D341Med (cell line): ENCODE measurements at places on chromosomes 1 and 21.

GRCh38 chr21:38683222-38683621, 122.5 kb upstream of the ETS2 start:
- no peak for DNase-seq

GRCh38 chr1:94463765-94464330, 45.7 kb downstream of the ABCD3 start:
- peak; percentile 42 for DNase-seq

GRCh38 chr21:33286600-33287456, 20.7 kb downstream of the IL10RB start:
- no peak for DNase-seq

GRCh38 chr1:7616953-7617352, 154.1 kb upstream of the VAMP3 start:
- DNase-seq: no peak

- DNase-seq: no peak
Measured at GRCh38 chr1:33626801-33627200, 154.4 kb downstream of the ZSCAN20 start.

- no peak for DNase-seq
Measured at GRCh38 chr1:180842491-180843275, 70.0 kb upstream of the KIAA1614 start.

GRCh38 chr1:180961622-180962021, 48.9 kb downstream of the KIAA1614 start:
- no peak for DNase-seq

- no peak for DNase-seq
Measured at GRCh38 chr1:173430677-173431303, 46.3 kb upstream of the PRDX6 start.

DNA sequence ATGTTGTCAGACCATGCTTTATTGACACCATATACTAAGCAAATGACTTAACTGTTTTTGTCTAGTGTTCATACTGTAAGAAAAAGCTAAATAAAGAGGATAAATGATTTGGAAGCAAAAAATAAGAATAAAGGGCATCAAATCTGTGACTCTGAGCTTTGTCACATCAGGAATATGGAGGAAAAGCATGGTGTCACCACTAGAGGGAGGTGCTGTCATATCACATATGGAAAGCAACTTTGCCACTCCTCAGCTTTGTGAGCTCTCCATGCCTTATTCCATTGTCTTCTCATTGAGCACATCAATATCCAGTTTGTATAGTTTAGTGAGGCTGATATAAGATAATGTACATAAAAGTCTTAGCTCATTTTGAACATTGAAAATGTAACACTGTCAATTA, 20.8 kb upstream of the GBP1 start:
- DNase-seq: no peak

GRCh38 chr1:47637111-47637685, 199.4 kb downstream of the FOXD2 start:
- DNase-seq: no peak

GRCh38 chr1:11930571-11931445, 3.7 kb upstream of the PLOD1 start:
- DNase-seq: peak; percentile 48

- DNase-seq: peak; percentile 94
Measured at GRCh38 chr1:154324669-154325582, at the start of gene ATP8B2. ATP8B2 (plus strand) TSS chr1:154325525; CDS start chr1:154328142, 2,617 bp downstream.

DNA sequence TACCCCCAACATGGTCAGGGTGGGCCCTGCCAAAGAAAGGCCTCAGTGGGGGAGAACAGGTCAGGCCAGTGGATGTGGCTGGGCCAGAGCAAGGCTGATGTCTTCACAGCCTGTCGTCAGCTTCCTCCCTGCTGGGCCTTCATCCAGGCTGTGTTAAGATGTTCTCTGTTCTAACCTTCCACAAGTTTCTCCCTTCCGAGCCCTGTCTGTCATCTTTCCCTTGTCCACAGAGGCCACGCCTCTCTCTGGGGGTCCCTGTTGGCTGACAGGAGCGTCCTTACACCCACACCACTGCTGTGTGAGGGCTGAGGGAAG, 36.2 kb downstream of the SIM2 start:
- DNase-seq: no peak

- no peak for DNase-seq
Measured at GRCh38 chr1:53321366-53321765, 6.5 kb downstream of the LRP8 start.

- DNase-seq: no peak
Measured at GRCh38 chr1:145845144-145845513, 301 bp upstream of the NUDT17 start.

GRCh38 chr1:78577257-78578100, 42.8 kb upstream of the IFI44L start:
- no peak for DNase-seq

DNA sequence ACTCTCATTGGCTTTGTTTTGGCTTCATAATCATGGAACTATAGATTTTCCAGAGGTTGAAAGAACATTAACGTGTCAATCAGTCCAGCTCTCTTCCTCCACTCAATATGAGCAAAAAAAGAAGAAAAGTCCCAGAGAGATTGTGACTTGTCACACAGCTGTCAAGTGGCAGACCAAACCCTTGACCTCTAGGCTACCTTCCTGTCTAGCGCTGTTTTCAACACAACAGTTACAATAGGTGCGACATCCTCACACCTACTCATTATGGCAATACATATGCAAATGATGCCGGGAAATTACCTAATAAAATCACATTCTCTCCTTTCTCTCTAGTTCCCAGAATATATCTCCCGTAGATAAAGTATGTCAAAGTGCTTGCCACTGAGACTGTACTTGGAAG, 1.1 kb downstream of the WARS2 start:
- DNase-seq: no peak

- no peak for DNase-seq
Measured at GRCh38 chr1:207172321-207172720, 68.3 kb downstream of the C4BPA start.

GRCh38 chr1:198197285-198197684, 40.5 kb downstream of the NEK7 start:
- DNase-seq: no peak

DNA sequence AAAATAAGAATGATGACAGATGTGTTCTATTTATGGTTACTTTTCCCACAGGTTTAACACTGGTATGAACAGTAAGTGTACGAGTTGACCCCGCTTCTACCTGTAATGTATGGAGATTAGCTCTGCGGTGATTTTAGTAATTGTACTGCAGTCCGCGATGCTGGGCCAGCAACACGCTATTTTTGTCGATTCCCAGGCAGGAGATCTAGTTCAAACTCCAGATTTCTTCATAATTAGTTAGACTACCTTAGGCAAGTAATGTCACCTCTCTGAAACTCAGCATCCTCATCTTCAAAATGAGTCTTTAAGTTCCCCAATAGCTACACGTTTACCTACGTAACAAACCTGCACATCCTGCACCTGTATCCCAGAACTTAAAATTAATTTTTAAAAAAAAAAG, 21.5 kb downstream of the TP53BP2 start:
- no peak for DNase-seq

DNA sequence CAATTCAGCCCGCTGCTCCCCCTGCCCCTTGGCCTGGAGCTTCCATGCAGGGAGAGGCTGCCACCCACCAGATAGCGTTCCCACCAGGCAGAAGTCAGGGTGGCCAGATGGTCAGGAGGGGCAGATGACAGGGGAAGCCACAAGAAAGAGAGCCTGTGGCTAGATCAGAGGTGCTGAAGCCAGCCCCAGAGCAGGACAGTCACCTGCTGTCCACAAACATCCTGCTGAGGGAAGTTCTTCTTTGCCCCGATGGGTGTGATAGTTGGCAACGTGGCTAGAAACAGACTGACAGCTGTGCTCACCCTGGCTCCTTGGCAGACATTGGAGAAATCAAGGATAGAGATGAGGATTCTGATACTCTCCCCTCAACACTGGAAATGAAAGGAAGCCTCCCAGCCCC, 27.2 kb upstream of the SRP9 start:
- DNase-seq: no peak

DNA sequence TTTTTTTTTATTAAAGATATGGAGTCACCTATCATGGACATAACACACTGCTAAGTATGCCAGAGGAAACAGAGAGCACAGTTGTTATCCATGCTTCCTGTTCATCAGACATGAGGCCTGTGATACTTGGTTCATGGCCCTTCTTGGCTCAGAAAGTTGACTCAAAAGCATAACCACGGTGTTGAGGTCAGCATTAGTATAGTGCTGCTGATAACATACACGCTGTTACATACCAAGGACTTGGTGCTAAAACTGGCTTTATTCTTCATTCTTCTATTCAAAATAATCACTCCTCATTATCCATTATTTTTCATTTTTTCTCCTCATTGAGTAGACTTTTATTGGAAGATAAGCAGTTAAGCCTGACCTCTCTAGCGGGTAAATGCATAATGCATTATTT, 464.1 kb downstream of the ADGRL2 start:
- DNase-seq: no peak

DNA sequence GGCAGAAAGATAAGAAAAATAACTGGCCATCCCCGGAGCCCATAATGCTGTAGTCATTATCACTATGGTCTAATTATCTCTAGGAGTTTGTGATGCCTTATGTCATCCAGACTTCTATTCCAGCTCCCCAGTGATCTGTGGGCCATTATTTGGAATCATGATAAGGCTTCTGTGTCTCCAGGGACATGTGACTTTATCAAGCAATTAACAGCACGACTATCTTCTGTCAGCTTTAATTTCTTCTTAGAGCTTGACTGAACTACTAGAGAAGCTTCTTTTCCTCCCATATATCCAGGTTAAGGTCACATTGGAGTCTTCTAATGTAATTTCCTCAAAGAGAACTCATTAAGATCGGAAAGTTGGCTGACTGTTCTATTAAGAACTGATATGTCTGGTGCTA, 100.4 kb downstream of the LHX8 start:
- DNase-seq: peak; percentile 12

GRCh38 chr1:77316006-77316405, 34.2 kb downstream of the AK5 start:
- DNase-seq: no peak

DNA sequence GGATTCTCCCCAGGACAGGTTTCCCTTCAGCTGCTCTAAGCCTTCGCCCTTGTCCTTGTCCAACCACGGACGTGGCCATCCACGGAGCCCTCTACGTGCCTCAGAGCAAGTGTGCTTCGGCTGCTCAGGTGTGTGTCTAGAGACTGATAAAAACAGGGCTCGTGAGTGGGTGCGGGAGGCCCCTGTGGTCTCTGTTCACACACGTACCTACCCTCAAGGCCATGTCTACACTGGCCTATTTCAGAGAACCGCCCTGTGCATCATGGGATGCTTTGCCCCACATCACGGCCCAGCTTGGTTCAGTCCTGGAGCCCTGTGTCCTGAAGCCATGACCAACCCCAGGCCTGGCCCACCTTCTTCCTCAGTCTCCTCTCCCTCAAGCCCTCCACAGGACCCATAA, 24.6 kb upstream of the RUNX3 start:
- DNase-seq: no peak

- no peak for DNase-seq
Measured at GRCh38 chr1:33374336-33375105, 53.6 kb upstream of the A3GALT2 start.

- no peak for DNase-seq
Measured at GRCh38 chr1:162772571-162773154, 17.8 kb upstream of the HSD17B7 start.
